ENCODE measurements at places on chromosomes 4 and X.

- no peak for DNase-seq
These were observed 38.8 kb downstream of the REELD1 start for GRCh38 chr4:146252969-146253611.

GRCh38 chr4:173181848-173182247 lies 13.2 kb downstream of the GALNT7 start:
- DNase-seq, result no peak

DNA sequence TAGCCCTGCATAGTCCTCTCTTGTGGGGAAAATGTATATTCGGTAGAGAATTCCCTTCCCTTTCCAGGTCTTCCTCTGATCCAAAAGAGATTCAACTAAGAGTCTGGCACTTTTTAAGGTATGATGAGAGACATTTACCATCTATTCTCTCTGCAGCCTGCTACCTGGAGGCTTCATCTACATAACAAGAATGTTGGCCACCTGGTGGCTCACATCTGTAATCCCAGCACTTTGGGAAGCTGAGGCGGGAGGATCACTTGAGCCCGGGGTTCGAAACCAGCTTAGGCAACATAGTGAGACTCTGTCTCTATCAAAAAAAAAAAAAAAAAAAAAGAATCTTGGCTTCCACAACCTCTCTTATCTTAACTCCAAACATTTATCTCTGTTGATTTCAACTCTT lies 40.4 kb upstream of the NOCT start:
- no peak for DNase-seq

DNA sequence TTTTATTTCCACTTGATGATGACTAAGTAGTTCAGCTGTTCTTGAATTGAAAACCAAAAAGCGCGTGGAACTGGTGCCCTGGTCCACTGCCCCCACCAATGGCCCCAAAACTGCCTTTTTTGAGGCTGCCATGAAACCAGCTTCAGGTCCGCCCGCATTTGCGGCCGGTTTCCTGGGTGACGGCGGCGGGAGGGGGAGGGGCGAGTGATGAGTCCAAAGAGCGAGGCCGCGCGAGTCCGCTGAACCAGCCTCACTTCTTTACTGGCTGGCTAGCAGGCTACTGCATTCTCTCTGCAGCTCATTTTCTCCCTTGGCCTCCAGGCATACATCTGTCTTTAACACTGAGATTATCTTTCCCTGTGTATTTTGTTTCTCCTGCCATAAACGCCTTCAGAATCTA lies 72.9 kb upstream of the FABP2 start:
- no peak for DNase-seq

- no peak for DNase-seq
These were observed 213.5 kb upstream of the CLNK start for GRCh38 chr4:10898072-10898471.

DNA sequence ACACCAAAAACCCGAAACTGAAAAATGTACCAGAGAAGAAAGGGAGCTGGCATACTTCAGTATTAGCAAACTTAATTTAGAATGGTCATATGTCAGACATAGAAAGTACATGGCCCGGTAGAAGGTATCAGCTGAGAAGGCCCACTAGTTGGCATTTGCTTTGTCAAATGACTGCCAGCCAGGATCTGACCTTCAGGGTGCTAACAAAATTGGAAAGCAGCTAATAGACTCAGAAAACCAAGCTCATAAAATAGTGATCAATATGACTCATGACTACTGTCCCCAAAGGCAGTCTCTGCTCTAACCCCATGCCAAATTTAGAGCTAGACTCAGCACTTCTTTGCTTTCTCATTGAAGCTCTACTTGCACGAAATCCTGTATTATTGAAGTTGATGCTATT lies 342.7 kb downstream of the PDGFC start:
- no peak for DNase-seq

DNA sequence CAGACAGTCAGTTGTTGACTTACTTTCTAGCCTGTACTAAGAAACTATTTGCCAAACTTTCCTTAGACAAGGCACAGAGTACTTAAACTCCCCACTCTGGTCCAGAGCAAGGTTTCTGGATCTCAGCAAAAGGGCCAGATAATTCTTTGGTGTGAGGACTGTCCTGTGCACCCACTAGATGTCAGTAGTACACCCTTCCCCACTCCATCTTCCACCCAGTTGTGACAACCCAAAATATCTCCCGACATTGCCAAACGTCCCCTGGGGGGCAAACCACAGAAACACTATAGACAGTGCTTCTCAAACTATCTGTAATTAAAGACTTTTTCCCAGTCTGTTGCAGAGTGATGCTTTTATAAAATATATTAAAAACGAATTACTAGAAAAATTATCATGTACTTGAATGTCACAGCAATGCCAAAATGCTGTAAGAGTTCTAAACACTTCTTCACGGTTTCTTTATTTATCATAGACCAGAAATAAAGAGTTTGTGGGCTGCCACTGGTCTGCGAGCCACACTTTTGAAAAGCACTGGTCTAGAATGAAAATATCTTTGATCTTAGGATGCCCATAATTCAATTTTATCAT lies 203.5 kb downstream of the PRDM5 start:
- peak; percentile 6 for DNase-seq

- DNase-seq, result no peak
These were observed 783.5 kb downstream of the STPG2 start for GRCh38 chr4:97359826-97360225.

- DNase-seq, result no peak
These were observed 39.2 kb upstream of the USP9X start for GRCh38 chrX:41045960-41046567.

- DNase-seq, result peak; percentile 10
These were observed 4.0 kb downstream of the TCEAL2 start for GRCh38 chrX:102129473-102129872.

GRCh38 chr4:113699772-113700171 lies 61.8 kb downstream of the CAMK2D start:
- DNase-seq, result no peak

DNA sequence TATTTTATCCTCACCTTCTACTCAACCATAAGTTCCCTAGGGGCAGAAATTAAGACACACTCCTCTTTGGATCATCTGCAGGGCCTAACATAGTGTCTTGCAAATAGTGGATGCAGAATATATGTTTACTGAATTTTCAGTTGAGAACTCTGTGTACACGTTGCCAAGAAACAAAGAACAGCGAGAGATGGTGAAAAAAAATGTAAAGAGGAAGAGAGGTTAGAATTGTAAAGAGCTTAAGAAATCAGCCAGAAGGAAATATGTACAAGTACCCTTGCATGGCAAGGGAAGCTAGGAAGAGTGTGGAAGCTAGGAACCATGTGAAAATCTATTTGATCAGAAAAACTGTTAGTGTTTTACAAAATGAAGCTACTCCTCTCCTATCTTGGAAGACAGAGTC lies 431.0 kb downstream of the SMARCA1 start:
- no peak for DNase-seq

DNA sequence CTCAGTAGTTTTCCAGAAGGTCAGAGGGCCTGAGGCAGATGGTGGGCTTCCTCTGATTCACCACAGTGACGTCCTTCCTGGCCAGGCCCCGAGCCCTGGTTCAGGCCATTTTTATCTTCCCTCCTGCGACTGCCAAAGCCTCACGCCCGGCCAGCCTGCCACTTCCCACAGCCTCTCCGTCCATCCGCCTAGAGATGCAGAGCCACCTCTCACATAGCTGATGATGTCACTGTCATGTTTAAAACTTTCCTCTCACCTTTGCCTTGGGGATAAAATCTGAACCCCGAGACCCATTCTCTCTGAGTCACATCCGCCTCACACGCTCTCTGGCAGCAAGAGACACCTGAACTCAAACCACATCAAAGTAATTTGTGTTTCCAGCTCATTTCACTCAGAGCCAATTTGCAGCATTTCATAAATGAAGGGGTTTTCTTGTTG lies 175.3 kb downstream of the QDPR start:
- DNase-seq, result peak; percentile 63

- DNase-seq, result no peak
These were observed 308.0 kb downstream of the DHRSX start for GRCh38 chrX:2192584-2193272.

- no peak for DNase-seq
These were observed 212.7 kb downstream of the SLIT2 start for GRCh38 chr4:20464381-20464780.

DNA sequence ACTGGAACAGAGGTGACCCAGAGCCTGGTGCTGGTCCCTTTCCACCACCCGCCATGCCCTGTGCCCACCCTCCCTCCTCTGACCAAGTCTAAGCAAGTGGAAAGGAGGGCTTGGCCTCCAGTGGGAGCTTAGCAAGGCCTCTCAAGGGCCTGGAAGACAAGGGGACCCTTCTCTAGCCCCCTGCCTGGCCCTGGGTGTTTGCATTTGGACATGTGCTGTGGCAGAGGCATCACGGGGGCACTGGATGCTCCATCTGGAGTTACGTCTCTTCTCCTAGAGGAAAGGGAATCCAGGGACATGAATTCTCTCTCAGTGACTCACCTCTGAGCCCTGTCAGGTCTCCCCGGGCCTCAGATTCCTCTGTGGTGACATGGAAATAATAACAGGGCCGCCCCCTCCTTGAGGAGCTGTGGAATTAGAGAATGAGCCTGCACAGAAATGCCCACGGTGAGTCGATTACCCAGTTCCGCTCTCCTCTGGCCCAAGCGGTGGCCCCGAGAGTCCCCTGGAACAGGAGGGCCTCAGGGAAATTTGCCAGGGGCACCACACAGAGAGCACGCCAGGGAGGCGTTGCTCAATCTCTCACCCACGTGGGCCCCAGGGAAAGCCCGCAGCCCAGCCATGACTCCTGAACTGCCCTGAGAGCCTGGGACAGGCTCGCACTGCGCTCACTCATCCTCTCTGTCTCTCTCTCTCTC lies 189.6 kb downstream of the BCOR start:
- DNase-seq, result no peak

DNA sequence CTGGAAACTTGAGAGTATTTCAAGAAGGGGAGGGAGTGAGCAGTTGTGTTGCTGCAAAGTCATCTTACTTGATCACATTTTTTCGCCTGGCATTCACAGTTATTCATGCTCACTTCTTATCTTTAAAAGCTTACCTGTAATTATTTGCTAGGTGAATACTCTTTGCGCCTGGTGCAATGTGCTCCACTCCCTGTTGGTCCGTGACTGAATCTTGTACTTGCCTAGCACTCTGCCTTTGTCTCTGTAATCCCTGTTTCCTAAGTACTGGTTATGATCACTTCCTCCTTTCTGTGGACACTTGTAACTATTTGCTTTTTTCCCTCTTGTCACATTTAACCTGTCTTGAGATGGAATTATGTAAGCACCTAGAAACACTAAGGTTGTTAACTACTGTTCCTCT lies 5.8 kb downstream of the BMP2K start:
- no peak for DNase-seq

DNA sequence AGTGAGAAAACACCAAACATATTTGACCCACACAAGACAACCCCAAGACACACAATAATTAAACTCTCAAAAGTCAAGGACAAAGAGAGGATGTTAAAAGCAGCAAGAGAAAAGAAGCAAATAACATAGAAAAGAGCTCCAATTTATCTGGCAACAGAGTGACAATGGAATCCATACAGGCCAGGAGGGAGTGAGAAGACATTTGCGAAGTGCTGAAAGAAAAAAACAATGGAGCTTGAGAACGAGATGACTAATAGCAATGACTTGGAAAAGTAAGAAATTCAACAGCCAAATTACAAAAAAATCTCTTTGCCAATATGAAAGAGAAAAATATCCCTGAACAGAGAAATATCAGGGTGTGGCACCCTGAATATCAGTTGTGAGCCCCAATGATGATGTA lies 61.6 kb downstream of the MAD2L1 start:
- no peak for DNase-seq

- DNase-seq, result no peak
These were observed 3.2 kb upstream of the ENPEP start for GRCh38 chr4:110472583-110473329.

DNA sequence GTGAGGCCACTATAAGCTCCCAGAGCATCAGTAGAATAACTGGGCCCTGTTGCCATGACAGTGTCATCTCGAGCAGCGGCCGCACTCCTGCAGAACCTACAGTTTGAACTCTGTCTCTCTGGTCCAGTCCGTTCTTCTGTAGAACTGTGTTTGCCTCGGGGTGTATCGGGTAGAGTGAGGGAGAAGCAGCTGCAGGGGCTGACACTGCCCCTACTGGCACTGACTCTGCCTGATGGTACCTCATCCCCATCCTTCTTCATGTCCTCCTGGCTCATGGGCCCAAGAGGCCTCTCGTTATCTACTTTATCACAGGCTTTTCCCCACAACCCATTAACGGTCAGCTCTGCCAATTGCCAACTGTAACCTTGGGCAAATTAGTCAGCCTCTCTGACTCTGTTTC lies 96.5 kb downstream of the NPNT start:
- DNase-seq, result no peak

GRCh38 chr4:112361181-112361791 lies 64.1 kb downstream of the ALPK1 start:
- no peak for DNase-seq

DNA sequence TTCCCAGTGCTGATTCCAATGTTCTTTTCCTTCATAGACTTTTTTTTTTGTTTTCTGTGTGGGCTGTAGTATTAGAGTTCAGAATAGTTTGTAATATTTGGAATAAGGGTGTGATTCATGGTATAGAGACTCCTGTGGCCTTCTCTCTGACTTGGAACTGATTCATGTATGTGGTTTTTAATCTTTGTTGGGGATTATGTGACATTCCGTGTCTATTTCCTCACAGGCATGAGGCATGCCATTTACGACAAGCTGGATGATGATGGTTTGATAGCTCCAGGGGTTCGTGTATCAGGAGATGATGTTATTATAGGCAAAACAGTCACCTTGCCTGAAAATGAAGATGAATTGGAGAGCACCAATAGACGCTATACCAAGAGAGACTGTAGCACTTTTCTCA lies 44.4 kb downstream of the POLR2B start:
- DNase-seq, result no peak

GRCh38 chrX:48278958-48279357 lies 23.8 kb downstream of the SSX1 start:
- DNase-seq, result no peak

DNA sequence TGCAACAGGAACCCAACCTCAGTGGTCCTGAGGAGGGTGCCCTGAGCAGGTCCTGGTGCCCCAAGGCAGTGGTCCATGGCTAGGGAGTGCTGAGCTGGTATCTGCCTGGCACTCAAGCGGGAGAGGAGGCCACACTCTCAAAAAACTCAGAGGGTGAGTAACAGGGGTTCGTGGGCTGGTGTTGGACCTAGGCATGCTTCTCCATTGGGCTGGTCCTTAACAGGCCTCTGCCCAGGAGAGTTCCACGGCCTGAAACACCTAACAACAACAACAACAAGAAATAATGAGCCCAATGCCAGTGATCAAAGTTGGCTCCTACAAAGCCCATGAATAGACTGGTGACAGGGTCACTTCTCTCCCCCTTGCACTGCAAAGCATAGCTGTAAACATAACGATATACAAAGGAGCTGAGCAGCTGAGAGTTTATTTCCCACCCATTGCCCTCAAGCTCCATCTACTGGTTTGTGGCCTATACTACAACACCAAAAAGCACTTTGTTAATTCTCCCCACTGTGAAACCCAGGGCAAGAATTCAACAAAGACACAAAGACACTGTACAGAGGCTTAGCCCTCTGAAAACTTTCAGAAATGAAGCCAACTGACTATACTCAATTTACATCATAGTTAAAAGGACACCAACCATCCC lies 736.1 kb upstream of the ADGRL3 start:
- no peak for DNase-seq

- DNase-seq, result no peak
These were observed 169.4 kb downstream of the AMELX start for GRCh38 chrX:11462648-11463047.
